ENCODE measurements at places on chromosomes 2 and 18.

DNA sequence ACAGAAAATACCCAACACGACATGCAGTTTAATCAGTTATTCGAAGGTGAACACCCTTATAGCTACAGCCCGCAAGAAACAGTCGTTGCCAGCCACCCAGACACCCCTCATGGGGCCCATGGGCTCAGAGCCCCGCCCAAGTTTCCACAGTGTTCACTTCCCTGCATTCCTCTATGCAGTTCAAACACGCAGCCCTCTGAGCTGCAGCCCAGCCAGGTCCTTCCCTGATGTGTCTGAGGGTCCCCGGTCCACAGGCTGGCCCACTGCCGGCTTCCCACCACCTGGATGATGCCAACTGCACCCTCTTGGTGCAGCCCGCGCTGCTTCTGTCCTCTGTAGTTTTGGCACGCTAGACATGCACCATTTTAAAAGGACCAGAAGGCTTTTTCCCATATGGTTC lies 87.4 kb downstream of the ZNF516 start:
- DNase-seq = no peak

GRCh38 chr2:159381574-159381973 lies 95.1 kb upstream of the WDSUB1 start:
- DNase-seq = no peak

- DNase-seq = no peak
Measured at GRCh38 chr2:181724662-181725061, 44.3 kb upstream of the NEUROD1 start.

DNA sequence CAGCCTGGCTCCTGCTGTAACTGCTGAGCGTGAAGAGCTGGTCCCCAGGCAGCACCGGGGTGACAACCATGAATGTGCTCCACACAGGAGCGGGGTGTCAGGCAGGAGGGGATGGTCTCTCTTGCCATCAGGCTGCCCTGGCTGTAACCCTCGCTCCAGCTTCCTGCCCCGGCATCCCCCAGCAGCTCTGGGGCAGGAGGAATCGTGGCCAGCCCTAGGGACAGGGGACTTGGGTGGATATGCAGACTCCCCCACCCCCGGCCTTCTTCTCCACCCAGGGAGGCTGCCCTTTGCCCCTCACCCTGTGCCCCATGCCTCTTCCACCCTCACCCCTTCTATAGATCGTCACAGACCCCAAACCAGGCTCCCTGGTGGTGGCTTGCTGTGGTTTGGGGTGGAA lies 69.4 kb upstream of the SMAD7 start:
- no peak for DNase-seq

GRCh38 chr2:83017366-83018090 lies 1441.6 kb downstream of the SUCLG1 start:
- no peak for DNase-seq

DNA sequence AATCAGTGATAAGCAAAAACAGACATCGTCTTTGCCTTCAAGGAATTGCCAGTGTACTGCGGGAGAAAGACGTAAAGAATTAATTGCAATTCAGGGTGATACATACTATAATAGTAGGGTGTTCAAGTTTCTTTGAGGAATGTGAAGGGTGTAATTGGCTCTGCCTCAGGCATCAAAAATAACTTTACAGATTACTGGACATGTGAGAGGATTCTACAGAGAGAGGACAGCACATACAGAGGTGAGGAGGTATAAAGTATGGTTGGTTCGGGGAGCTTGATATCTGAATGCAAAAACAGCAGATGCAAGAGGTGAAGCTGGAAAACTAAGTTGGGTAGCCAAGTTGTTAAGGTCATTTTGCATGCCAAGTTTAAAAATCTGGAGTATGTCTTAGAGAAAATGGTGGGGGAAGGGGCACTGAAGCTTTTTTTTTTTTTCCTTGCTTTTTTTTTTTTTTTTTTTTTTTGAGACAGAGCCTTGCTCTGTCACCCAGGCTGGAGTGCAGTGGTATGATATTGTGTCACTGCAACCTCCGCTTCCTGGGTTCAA lies 227.5 kb upstream of the FOSL2 start:
- no peak for DNase-seq

GRCh38 chr18:35005963-35006577 lies 35.1 kb upstream of the MAPRE2 start:
- no peak for DNase-seq

DNA sequence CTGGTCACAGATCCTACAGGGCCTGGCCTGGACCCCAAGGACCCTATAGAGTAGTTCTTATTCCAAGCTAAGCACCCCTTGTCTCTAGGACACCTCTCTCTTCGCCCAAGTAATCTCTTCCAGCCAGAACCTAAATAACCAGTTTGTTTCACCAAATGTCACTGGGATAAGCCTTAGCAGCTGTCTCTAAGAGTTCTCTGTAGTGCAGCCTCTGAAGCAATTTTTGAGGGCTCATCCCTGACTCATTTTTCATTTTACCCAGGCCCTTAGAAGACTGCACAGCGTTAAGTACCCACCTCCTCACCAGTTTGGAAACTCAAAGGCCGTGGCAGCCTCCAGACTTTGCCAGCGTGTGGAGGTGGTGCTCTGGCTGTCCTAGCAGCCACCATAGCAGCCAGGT lies 290.1 kb upstream of the SIX2 start:
- no peak for DNase-seq

Measured in hypothalamus (tissue), 51 donors.